Heart right ventricle (tissue), 16 donors: ENCODE measurements at places on chromosomes 1 and 21. TPM values are rescaled to one million over a fixed set of nuclear protein-coding genes. Genes with fewer than 3 reads are reported as not detected.

The SLAMF9 gene
- not detected for total RNA-seq

The SPATA45 gene
- total RNA-seq = not detected

The DNAJC6 gene
- 10.5 TPM for total RNA-seq

The SPOCD1 gene
- 1.2 TPM for total RNA-seq

The CADM3 gene
- total RNA-seq = 0.87 TPM

The CCDC185 gene
- total RNA-seq = not detected

The HPDL gene
- not detected for total RNA-seq

The LCE3D gene
- not detected for total RNA-seq

The WNT2B gene
- 3.2 TPM for total RNA-seq

The GLUL gene
- total RNA-seq = 507 TPM

The LGR6 gene
- total RNA-seq = 0.75 TPM

The LCE3E gene
- not detected for total RNA-seq

The FAM167B gene
- total RNA-seq = 1.0 TPM

The ANGPTL3 gene
- total RNA-seq = not detected

The HAO2 gene
- total RNA-seq = not detected

The AMY1A gene
- total RNA-seq = not detected

The SLC1A7 gene
- total RNA-seq = 0.50 TPM

The IL6R gene
- 10.4 TPM for total RNA-seq

The KMO gene
- 0.05 TPM for total RNA-seq

The RASSF5 gene
- total RNA-seq = 19.3 TPM

The FBLIM1 gene
- total RNA-seq = 43.4 TPM

The OR2L2 gene
- total RNA-seq = not detected

The KCNK2 gene
- not detected for total RNA-seq

The LCE2C gene
- not detected for total RNA-seq

The DPT gene
- 38.6 TPM for total RNA-seq

The SAMD13 gene
- 1.8 TPM for total RNA-seq

The NES gene
- 367 TPM for total RNA-seq

The CFHR3 gene
- not detected for total RNA-seq

The SPRR1B gene
- total RNA-seq = not detected

The PLXNA2 gene
- total RNA-seq = 31.6 TPM

The CYP4B1 gene
- total RNA-seq = 2.1 TPM

The RYR2 gene
- 672 TPM for total RNA-seq

The CYP4A22 gene
- not detected for total RNA-seq

The ZNF691 gene
- total RNA-seq = 7.9 TPM

The VAMP4 gene
- total RNA-seq = 12.5 TPM

The APOBEC4 gene
- total RNA-seq = not detected

The C1orf53 gene
- total RNA-seq = 6.1 TPM

The NTRK1 gene
- 1.2 TPM for total RNA-seq

The ANKRD34A gene
- 0.72 TPM for total RNA-seq
